ENCODE measurements at places on chromosomes 12 and 14.

DNA sequence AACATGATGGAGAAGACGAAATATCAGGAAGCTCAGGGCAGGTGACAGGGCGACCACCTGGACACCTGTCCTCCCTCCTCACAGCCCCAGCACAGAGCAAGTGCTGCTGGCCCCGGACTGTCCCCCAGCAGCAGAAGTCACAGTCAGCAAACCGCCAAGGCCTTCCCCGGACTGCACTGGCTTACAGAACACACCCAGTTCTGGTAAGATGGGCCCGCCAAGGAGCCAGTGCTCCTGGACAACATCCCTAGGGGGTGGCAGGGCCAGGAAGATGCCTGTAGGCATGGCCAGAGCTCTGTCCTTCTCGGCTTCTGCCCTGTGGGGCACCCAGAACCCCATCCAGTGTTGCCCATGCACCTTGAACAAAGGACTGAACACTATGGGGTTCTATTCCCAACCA is 77.9 kb downstream of the BCL11B start:
- no peak for DNase-seq

GRCh38 chr14:79581912-79582576 is 629.3 kb downstream of the DIO2 start:
- no peak for DNase-seq

DNA sequence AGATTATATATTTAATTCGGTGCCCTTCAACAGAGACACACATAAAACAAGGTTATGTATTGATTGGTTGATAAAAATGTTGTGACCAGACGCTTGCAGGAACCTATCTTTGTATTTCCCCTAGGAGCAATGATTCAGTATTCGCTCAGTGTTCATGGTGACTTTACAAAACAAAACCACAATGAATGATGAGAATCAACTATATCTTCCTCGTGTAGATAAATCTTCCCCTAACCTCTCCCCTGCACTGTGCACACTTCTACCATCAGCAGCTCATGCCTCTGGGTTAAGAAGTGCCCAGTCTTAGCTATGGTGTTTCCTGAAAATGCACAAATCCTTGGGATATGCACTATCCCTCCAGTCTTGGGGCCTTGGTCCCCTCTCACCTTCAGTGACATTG is 16.3 kb downstream of the RIN3 start:
- no peak for DNase-seq

GRCh38 chr14:61385002-61385685 is 63.8 kb downstream of the PRKCH start:
- no peak for DNase-seq

DNA sequence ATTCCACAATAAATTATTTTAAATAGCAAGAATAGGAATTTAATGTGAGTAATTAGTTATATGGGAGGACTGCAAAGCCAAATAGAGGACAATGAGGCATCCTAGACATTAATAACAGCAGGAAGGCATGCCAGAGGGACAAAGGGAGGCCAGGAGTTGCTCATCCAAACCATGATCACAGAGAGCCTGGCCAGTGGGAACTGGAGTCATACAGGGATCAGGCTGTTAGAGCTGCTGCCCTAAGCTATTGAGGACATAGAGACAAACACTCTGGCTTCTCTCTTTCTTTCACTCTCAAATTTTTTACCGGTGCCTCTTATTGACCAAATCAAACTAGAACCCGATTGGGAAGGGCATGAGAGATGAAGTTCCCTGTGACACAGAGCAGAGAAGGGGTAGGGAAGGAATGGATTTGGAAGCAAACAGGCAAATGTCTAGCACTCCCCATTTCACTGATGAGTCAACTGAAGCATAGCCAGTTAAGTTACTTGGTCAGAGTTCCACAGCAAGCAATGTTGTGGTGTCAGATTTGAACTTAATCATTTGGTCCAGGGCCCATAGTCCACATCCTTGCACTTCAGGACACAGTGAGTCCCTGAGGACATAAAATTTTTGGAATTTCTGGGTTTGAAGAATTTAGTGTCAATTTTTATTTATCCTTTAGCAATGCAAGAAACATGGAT is 17.9 kb upstream of the CFAP54 start:
- no peak for DNase-seq

Data from NCI-H2029 treated with DMSO at 0.1 percent for 48 hours (cell line).